Naive thymus-derived CD8-positive, alpha-beta T cell (primary cell): ENCODE measurements at places on chromosomes 12 and 14. TPM values are rescaled to one million over a fixed set of nuclear protein-coding genes. Genes with fewer than 3 reads are reported as not detected.
A peak's percentile ranks its signal among the peaks of the same experiment; 100 is the strongest.

Gene ACSM4
- total RNA-seq, result not detected

- no peak for DNase-seq
- H3K36me3 ChIP-seq, result peaks cover 7% of the 10 kb centered on the region
- H3K27ac ChIP-seq, result no peak overlapping the region
- H3K4me3 ChIP-seq, result no peak overlapping the region
- no peaks in the 10 kb centered on the region for H3K27me3 ChIP-seq
Measured at GRCh38 chr14:83372271-83372670, 1838.6 kb upstream of the SEL1L start.

DNA sequence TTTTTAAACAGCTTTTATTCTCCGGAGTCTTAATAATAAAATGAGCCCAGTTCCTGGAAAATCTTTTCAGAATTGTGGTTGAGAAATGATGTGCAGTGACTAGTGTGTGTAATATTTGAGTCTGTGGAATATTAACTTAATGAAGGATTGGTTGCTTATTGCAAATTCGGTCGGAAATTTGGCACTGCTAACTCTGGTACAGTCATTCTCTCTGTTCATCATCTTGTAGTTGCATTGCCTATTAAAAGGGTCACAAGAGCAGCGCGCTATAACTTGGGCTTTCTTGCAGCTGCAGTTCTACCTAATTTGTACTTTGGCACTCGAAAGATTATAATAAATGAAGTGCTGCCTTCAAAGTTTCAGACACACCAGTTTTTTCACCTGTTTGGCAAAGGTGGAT is 146.0 kb downstream of the FLRT2 start:
- no peaks in the 10 kb centered on the region for H3K27me3 ChIP-seq
- H3K36me3 ChIP-seq, result no peaks in the 10 kb centered on the region
- H3K27ac ChIP-seq, result no peak overlapping the region
- H3K4me3 ChIP-seq, result no peak overlapping the region

DNA sequence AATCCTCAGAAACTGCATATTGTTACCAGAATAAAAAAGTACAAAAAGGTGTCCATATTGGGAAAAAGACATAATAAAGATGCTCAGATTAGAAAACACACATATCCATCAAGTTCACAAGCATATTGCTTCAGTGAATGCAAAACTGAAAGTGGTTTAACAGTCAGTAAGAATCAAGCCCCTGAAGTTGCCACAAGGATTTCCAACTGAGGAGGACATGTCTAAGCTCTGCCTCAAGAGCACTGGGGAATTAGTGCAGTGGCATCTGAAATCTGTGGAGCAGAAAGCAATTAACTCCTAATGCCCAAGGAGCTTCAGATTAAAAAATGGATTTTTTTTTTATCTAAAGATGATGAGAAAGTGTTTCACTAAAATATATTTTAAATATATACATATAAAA is 113.2 kb downstream of the DENND5B start:
- DNase-seq, result no peak
- H3K36me3 ChIP-seq, result no peaks in the 10 kb centered on the region
- H3K27ac ChIP-seq, result no peak overlapping the region
- H3K27me3 ChIP-seq, result no peaks in the 10 kb centered on the region
- H3K4me1 ChIP-seq, result no peaks in the 10 kb centered on the region

DNA sequence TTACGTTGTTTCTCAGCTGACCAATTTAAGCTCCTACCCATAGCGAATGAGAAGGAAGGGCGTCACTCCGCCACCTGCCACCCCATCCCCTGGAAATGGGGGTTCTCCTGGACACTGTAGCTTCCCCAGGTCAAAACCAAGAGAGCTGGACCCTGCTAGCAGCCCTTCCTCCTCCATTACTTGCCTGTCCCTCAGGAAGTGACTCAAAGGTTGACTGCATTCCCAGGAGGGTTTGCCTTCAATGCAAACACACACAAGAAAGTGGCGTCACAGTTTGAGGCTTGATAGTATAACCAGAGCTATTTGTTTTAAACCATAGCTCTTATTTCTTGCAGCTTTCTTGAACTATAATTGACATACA is 79.1 kb downstream of the KCNK13 start:
- H3K27me3 ChIP-seq, result peaks cover 12% of the 10 kb centered on the region
- no peak overlapping the region for H3K4me3 ChIP-seq
- no peaks in the 10 kb centered on the region for H3K36me3 ChIP-seq
- no peak overlapping the region for H3K27ac ChIP-seq

DNA sequence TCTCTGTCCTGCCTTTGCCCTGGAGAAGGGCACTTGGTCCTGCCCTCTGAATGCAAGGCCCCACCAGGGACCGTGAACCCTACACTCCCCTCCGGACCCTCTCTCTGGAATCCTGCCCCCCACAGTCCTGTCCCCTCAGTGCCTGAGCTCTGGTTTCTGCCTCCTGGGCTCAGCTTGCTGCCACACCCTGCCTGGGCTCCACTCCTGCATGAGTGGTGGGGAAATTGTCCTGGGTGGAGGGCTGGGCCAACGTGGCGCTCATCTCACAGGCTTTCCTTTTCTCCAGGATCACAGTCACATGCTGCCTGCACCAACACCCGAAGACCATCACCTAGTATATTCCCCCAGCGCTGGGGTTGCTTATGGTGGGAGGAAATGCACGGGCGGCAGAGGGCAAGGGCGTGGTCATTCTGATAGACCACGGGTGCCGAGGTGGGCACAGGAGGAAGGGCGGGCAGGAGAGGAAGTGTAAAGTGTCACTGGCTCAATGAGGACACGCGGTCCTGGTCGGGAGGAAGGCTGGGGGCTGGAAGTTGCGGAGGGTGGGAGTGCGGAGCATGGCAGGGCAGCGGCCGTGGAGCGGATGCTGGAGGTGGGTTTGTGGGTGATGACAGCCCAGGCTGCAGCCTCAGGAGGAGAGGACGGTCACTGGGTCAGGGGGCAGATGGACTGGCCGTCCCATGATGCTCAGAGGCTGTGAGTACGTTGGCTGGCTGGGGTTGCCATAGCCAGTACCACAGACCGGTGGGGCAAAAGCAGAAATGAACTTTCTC is 99.5 kb downstream of the KIF26A start:
- no peak overlapping the region for H3K4me3 ChIP-seq
- no peak overlapping the region for H3K27ac ChIP-seq
- peak; percentile 49 for DNase-seq
- H3K36me3 ChIP-seq, result peaks cover 38% of the 10 kb centered on the region
- H3K4me1 ChIP-seq, result no peaks in the 10 kb centered on the region
- H3K27me3 ChIP-seq, result peaks cover 18% of the 10 kb centered on the region
